Stimulated activated CD4-positive, alpha-beta T cell treated with anti-CD3 and anti-CD28 coated beads, Interleukin-1b, Interleukin-23, amount 100 ng/mL, for 1 hour (primary cell): ENCODE measurements at places on chromosomes 3 and 15.

DNA sequence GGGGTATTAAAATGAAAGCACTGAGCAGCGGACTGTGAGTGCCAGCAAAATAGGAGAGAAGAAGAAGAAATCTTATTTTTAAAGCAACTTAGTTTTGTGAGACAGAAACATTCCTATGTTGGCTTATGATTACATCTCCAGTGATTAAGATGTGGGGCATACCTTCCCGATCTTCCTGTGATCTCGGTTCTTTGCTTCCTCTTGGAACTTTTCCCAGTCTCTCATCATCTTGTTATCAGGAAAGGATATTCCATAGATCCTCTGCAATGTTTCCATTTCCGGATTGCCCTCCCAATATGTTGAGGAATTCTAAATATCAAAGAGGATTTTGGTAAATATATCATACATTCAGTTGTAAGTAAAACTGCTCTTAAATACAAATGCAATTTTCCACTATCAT lies 22.2 kb downstream of the TARS3 start:
- DNase-seq: no peak

DNA sequence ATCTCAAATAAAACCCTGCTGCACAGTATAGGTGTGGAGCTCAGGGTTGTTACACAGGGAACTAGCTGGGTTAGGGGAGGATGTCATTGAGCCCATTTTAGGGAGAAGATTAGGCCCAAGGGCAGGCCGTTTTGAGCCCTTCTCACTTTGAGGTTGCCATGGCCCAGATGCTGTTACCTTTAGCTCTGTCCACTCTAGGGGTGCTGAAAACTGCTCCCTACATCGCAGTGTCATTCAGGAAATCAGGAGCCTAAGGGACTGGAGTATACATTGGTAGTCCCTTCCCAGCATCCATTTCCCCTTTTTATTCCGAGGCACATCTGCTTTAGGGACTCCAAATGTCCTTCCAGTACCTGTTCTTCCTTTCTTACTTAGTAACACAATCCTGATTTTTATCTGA lies 79.0 kb upstream of the SELENOK start:
- no peak for DNase-seq

DNA sequence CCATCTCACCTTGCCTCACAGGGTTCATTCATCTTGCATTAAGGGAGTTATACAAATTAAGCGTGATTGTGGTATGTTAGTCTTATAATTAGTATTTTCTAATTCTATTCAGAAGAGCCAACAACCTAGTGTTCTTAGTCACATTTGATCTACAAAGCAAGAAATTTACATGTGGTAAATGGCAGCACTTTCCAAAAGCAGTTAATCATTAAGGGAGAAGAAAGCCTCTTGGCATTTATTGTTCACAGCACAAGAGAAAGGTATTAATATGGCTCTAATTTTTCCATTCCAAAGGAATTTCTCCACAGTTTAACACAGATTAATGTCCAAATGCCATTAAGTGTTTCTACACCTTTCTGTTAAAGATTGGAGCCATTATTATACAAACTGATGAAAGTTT lies 1077.1 kb downstream of the ZPLD1 start:
- no peak for DNase-seq

- no peak for DNase-seq
These were observed 17.8 kb downstream of the PRICKLE2 start for GRCh38 chr3:64207289-64208080.

DNA sequence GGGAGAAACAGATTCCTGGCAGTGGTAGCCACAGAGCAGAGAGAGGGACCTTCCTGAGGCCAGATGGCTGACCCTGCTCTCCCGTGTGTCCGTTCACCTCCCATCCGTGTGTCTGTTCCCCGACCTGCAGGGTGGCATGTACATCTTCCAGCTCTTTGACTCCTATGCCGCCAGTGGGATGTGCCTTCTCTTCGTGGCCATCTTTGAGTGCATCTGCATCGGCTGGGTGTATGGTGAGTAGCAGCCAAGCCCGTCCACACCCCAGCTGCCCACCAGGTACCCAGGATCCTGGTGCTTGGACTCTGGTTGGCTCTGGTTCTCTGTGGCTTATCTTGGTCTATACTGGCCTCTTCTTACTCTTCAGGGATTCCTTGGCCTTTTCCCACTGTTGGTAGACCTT lies 59.5 kb upstream of the SLC6A1 start:
- no peak for DNase-seq

- DNase-seq: no peak
These were observed 21.3 kb upstream of the GADL1 start for GRCh38 chr3:30915782-30916181.

GRCh38 chr3:14148041-14148985 lies 23.5 kb downstream of the TMEM43 start:
- no peak for DNase-seq

DNA sequence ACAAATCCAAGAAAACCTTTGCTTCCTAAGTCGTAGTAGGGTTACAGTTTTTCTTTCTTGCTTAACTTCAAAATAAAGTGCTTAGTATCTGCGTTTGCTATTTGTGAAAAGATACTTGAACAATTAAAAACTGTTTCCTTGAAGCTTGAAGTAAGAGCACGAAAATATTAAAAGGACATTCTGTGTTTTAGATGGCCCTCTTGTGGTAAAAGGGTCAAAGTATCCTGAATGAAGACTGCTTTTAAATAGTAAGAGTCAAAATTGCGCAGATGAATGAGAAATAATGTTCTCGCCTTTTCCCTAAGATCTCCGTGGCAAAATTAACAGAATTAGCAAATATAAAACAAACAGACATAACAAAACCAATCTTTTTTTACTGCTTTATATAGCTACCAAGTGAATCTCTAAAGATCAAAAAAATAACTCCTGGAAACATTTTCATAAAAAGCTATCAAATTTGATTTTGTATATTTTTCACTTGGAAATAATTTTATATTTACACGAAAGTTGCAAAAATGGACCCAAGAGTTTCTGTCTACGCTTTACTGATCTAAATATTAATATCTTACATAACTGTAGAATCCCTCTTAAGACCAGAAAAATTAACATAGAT lies 175.4 kb downstream of the MBNL1 start:
- no peak for DNase-seq

DNA sequence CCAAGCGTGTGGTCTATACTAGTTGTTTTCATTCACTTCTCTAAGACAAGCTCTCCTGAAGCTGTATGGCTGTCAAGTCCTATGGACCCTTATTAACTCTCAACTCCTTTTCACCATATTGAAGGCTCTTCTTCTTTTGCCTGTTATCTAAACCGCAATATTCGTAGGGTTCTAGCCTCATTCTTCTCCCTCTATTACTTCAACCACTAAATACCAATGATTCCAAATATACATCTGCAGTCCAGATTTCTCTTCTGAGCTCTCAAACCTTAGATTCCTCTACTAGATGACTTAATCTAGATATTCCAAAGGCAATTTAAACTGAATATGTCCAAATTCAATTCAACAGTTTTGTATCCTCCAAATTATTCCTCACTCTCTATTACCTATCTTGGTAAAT lies 24.6 kb downstream of the AQR start:
- no peak for DNase-seq

GRCh38 chr15:31500766-31501449 lies 174.3 kb downstream of the KLF13 start:
- no peak for DNase-seq

DNA sequence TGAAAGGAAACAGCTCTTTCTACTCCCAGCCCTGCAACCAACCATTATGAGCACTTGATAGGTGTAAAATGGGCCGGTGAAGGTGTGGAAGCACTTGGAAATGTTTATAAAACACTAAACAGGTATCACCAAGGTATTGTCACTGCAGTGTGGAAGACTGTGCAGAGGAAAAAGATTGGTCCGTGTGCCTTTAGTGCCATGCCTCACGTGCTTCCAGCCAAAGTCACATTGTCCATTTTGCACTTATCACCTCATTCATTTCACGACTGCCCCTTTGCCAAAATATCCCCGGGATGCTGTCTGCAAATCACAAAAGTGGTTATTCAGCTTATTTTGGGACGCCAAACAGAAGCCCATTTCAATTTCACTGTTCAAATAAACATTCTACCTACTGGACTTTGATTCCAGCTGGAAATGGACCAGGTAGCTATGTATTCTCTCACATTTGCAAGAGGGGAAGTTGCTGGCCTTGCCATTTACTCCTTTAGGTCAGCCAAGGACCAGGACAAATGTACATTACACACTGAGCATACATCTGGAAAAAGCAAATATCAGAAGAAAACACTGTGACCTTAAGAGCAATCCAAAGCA lies 58.4 kb downstream of the ARRDC4 start:
- DNase-seq: no peak

GRCh38 chr3:32401556-32402081 lies 10.0 kb downstream of the CMTM7 start:
- DNase-seq: no peak

- no peak for DNase-seq
These were observed 45.7 kb downstream of the FAM98B start for GRCh38 chr15:38499651-38500050.

DNA sequence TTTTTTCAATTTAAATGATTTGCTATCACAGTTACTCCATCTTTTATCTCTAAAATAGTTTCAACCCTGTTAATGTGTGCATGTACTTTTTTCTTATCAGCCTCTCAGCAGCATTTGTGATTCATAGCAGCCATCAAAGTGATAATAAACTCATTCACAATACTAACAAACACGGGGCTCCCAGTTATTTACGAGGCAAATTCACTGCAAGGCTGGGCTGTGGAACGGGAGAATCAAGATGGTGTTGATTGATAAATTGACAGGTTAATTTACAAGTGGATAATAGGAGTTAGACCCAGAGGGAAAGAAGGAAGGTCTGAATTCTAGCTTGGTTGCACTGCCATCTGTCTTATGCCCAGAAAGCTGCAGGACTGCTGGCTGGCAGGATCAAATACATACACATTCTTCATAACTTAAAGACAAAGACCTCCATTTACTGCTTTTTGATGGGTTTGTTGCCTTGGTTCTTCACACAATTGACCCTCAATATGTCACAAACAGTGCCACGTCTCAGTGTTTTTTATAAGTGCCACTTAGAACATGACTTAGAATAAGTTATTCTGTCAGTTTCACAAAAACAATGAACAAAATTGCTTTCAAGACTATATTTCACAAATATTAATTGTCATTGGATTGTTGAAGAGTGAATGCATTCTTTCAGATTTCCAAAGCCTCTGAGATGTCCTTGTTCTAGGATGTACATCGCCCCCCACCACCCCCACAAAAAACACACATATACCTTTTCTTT lies 562.8 kb downstream of the NR2F2 start:
- DNase-seq: no peak

- no peak for DNase-seq
These were observed 341 bp downstream of the HEXA start for GRCh38 chr15:72375501-72375845.

GRCh38 chr3:178537122-178537705 lies 978 bp downstream of the KCNMB2 start:
- no peak for DNase-seq

DNA sequence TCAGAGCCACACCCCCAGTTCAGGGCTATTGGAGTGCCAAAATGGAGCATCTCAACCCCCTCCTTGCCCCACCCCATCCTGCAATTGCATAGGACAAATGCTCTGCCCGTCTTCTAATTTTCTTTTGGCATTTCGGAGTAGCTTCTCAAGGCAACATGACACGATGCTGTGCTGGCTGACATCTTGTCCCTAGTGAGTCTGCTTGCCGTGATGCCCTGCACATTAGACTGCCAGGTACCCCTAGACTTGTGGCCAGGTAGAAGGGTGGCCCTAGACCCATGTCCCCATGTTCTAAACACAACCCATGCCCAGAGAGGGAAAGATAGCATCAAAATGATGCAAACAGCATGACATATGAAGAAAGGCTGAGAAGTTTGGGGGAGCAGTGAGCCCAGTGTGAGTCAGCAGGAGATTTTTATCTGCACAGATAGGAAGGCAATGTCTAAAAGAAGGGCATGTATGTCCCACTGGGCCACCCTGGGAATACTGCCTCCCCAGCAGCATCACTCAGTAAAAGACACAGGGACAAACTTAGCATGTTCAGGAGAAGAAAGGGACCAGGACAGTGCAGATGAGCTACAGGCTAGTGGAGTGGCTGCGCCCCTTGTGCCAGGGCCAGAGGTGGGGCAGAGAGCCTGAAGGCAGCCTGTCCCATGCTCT lies 36.8 kb downstream of the CA12 start:
- DNase-seq: no peak

DNA sequence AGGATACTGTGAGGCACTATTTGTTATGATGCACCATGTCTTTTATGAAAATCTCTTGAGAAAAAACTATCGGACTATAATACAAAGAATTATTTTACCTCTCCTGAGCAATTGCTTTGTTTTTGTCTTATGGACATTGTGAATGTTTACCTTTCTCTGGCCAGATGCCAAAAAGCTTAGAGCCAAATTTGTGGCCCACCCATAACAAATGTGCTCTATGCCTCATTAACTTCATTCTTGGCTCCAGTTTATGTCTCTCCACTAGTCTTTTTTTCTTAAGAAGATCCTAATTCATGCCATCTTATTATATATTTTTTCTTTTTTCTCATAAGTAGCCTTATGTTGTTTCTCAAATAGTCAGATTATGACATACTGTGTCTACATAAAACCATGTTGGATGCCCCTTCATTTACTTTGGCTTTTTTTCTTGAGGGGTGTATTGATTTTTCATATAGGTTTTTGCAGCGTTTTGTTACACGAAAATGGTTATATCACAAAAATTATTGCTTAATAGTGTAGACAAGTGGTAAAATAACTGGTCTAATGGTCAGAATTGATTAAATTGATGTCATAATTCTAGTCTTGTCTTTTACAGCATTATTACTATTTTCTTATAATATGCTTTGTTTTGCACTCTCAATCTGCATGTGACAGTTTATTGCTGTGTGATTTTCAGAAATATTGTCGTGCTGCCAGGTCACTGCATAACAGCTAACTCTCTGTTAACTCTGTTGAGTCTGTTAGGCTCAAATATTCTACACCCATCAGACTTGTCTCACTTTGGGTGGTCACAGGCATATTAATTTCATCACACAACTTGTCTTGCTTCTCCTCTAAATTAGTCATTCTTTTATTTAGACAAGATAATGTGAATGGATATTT lies 18.2 kb downstream of the SENP8 start:
- no peak for DNase-seq

DNA sequence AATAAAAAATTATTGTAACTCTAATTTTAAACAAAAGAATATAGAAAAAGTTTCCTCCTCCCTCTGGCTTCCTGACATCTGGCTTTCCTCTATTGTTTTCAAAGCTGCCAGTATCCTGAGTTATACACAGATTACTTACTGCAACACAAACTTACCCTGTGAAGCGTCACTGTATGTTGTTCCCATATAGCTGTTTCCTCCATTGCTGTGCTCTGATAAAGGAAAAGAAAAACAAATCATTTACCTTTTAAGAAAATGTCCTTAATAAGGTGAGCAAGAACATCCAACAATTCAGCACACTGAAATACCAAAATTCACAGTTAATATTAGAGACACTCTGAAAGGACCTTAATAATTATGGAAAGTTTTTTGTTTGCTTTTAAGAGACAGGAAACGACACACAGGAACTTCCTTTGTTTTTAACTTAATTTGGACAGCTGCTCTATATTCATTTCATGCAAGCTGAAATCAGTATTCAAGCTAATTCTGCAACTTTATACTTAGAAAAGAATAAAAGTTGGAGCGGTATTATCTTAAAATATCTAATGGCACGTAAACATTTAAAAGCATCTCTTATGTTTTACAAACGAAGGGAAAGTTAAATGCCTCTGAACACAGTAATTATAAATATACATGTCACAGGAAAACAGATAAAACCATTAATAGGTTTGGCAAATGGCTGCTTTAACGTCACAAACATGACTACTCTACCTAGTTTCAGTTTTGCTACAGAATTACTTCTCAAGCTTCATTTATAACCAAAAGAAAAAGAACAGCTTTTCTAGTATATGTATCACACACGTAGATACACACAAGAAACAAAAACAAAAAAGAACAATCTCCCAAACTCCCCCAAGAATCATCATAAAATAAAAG lies 21.5 kb downstream of the TJP1 start:
- no peak for DNase-seq

GRCh38 chr15:59158701-59159034 lies 48.0 kb upstream of the LDHAL6B start:
- DNase-seq: no peak
